ENCODE measurements at places on chromosomes 12 and 14.

GRCh38 chr12:11840366-11840765, 190.9 kb downstream of the ETV6 start:
- DNase-seq, result no peak

DNA sequence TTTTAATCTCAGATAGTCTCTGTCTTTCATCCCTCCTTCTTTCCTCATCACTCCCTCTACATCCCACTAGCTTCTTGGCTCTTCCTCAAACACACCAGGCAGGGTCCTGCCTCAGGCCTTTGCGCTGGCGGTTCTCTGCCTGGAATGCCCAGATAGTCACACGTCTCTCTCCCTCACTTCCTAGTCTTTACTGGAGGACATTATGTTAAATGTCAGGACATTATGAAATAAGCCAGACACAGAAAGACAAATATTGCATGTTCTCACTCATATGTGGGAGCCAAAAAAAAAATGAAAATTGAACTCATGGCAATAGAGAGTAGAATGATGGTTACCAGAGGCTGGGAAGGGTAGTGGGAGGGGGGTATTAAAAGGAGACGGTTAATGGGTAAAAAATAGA, 442.0 kb downstream of the MED13L start:
- no peak for DNase-seq

- DNase-seq, result no peak
Measured at GRCh38 chr12:71439613-71440344, at the start of gene LGR5. Gene LGR5, plus strand, starts transcription at chr12:71439798. Its CDS starts 283 bp downstream, at chr12:71440081.

- no peak for DNase-seq
Measured at GRCh38 chr12:32448586-32448985, 49.2 kb downstream of the FGD4 start.

DNA sequence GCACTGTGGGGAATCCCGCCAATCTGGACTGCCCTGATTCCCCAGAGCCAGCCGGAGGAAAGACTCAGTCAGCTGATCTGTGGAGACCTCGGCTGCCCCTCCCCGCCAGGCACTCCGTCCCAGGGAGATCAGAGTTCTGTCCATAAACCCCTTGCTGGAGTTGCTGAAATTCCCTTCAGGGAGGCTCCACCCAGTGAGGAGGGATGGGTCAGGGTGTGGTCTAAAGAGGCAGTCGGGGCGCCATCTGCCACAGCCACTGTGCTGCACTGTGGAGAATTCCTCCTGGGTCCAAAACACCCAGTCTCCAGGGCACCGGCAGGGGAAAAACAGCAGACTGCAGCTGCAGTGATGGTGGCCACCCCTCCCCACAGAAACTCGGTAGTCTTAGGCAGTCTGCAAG, 1922.3 kb upstream of the FLRT2 start:
- DNase-seq, result no peak

GRCh38 chr14:90678420-90678819, 137.8 kb downstream of the TTC7B start:
- no peak for DNase-seq

DNA sequence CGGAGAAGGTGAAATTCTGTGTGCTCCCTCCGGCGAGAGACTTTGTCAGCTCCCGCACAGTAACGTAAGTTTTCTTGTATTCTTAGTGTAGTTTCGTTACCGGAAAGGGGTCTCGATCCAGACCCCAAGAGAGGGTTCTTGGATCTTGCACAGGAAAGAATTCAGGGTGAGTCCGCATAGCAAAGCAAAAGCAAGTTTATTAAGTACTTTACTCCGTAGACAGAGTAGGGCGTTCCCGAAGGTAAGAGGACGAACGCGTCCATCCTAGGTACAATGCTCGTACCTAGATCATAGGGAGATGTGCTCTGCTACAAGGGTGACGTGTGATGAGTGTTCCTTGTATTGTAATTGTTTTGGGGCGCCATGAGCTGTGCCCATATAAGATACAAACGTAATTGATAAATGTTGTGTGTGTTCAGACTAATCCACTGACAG, 293 bp downstream of the IFI27L1 start:
- DNase-seq, result no peak

DNA sequence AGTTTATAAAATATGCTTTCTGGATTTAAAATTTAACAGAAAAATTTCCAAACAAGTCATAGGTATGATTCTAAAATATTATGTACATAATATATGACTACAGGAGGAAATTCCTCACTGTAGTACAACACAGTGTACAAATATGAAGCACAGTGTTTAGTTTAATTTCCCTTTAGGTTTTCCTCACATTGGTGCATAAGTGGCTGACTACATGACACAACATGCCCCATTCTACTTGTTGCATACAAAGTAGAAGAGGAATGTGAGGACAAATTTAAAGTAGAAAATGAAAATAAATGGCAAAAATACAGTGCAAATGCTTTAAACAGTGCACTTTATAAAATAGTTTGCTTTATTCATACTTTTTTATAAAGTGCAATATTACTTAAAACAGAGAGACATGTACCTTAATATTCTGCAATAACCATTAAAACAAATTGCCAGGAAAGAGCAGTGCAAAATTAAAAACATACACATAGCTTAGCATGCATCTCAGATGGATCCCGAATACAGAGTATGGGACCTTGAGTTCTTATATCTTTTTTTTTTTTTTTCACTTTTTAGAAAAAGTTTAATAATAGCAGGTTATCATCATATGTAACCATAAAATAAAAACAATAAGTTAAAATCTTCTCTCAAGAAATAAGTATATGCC, 54.8 kb upstream of the TTC7B start:
- DNase-seq, result no peak

DNA sequence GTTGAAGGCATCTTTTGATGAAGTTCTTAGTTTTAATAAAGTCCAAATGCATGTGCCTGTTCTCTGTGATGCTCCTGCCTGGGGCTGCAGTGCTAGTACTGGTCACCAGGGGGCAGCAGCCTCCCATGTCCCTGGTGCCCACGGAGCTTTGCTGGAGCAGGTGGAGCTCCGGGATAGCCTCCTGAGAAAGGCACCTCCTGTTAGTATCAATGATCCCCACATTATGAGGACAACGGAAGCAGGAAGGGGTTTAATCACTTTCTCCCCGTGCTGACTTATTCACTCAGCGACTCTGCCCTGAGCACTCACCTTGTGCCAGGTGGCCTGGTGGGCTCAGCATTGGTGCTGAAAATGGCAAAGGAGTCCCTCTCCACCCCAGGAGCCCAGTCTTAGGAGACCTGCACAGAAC, 123.0 kb upstream of the PZP start:
- DNase-seq, result no peak

DNA sequence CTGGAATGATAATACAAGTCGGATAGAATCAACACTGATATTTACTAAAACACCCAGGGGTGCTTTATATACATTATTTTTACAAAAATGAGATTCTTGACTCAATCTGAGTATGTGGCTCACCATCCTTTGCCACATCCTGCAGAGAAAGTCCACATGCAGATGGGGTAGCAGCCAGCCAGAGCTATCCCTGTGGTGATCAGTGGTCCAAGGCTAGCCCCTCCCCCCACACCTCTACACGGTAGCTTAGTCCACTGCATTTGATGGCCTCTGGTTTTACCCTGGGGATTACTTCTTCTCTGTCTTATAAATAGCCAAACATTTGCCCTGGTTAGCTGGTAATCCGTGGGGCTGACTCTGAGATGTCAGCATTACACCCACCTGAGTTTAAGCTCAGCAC, 28.1 kb upstream of the TTC7B start:
- DNase-seq, result no peak

GRCh38 chr14:72793156-72793939, 100.6 kb downstream of the DPF3 start:
- DNase-seq, result no peak

- DNase-seq, result no peak
Measured at GRCh38 chr12:3491938-3492792, 1.2 kb downstream of the PRMT8 start.

All from non-pigmented ciliary epithelial cell (primary cell).